ENCODE measurements at places on chromosomes 11 and 22. TPM values are rescaled to one million over a fixed set of nuclear protein-coding genes. Genes with fewer than 3 reads are reported as not detected.

The METTL15 gene
- total RNA-seq, result 8.5 TPM

The PPP2R5B gene
- total RNA-seq, result 4.4 TPM

The BTG4 gene
- total RNA-seq, result 0.05 TPM

The DCHS1 gene
- 3.2 TPM for total RNA-seq

The LRRC56 gene
- total RNA-seq, result 0.47 TPM

The CCDC157 gene
- 2.1 TPM for total RNA-seq

The FADD gene
- 27.4 TPM for total RNA-seq

The KRTAP5-7 gene
- not detected for total RNA-seq

The KRTAP5-10 gene
- total RNA-seq, result not detected

The TSPAN32 gene
- total RNA-seq, result 4.0 TPM

The FAM118A gene
- total RNA-seq, result 24.1 TPM

The GLB1L3 gene
- total RNA-seq, result 0.71 TPM

The CASP5 gene
- total RNA-seq, result 0.33 TPM

The IGLL1 gene
- 78.6 TPM for total RNA-seq

The WNT11 gene
- 1.5 TPM for total RNA-seq

The OR4C46 gene
- total RNA-seq, result not detected

The APOL5 gene
- total RNA-seq, result 0.09 TPM

The ZW10 gene
- 18.8 TPM for total RNA-seq

The SIDT2 gene
- total RNA-seq, result 5.1 TPM

The OR2D2 gene
- 0.14 TPM for total RNA-seq

The CST6 gene
- total RNA-seq, result 0.66 TPM

The ADAMTS8 gene
- total RNA-seq, result 0.14 TPM

The NUDT8 gene
- total RNA-seq, result 5.8 TPM

The CNGA4 gene
- total RNA-seq, result 0.05 TPM

The EIF3D gene
- total RNA-seq, result 267 TPM

The MRGPRX1 gene
- total RNA-seq, result not detected

The BRSK2 gene
- total RNA-seq, result 0.14 TPM

The C1QTNF5 gene
- total RNA-seq, result 4.2 TPM

The RASGRP2 gene
- 38.1 TPM for total RNA-seq

The MS4A4A gene
- total RNA-seq, result 14.1 TPM

The CRYBA4 gene
- total RNA-seq, result 0.47 TPM

The CDC42BPG gene
- total RNA-seq, result 1.7 TPM

The FAM227A gene
- 0.66 TPM for total RNA-seq

The MUC5AC gene
- 0.05 TPM for total RNA-seq

The CRYBB3 gene
- total RNA-seq, result 0.09 TPM

The RASL10A gene
- total RNA-seq, result 0.47 TPM

The SOX6 gene
- total RNA-seq, result 3.0 TPM

The OR52E2 gene
- total RNA-seq, result not detected

The OVCH2 gene
- total RNA-seq, result not detected

The ANKK1 gene
- total RNA-seq, result 0.14 TPM

The OR52N4 gene
- total RNA-seq, result 0.09 TPM

Data from thymus (tissue), 14 donors.